ENCODE measurements at places on chromosomes 1 and 21.

- no peak for DNase-seq
Measured at GRCh38 chr1:31880957-31881687, 57.0 kb downstream of the PTP4A2 start.

DNA sequence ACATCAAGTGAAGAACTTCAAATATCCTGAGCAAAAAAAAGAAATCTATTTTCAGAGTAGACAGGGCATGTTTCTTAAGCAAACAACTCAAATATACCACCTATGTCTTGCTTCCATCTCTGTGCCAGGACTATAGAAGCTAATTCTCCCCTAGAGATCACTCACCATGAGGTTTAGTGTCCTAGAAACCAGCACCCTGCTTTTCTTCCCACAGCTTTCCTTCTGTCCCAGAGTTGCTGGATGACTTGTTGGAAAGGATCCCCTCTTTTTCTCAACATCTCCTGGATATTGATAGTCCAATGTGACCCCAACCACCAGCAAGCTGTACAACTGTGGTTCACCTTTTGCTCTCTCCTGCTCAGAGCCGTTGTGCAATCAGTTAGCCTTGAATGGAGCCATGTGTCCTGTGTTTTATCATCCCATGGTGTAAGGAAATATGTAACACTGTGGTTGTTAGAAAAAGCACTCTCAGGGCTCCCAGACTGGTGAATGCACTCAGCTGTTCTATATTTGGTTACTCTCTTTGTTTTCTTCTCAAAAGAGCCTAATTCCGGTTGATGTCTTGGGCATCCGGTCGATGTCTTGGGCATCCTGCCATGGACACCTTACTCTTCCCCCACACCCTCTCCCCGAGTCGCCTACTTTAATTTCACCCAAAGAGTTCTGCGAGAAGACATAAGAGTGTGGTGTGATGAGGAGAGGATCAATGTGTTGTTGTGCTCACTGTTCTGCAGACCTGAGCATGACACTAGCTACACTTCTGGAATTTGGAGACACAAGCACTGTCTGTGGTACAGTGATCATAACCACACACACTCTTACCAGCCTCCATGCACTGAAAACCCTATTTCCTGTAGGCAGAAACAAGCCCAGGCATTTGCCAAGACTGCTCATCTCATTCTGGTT lies 1.7 kb downstream of the TNFSF4 start:
- peak; percentile 14 for DNase-seq

DNA sequence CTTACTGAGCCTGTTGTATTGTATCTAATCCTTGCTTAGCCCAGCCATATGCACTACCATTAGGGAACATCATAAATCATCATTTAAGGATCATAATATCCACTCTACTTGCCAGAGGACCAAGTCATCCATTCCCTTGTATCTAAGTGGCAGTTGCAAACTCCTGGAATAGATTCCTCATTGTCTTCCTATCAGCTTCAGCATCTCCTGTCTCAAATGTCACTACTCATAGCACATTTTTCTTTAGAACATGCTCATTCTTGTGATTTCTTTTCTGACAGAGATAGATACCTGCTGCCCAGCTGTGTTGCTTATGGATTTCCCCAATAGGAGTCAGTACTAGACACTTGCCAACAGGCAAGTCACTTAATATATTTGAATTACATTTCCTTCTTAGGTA lies 84.3 kb downstream of the OLFML3 start:
- no peak for DNase-seq

DNA sequence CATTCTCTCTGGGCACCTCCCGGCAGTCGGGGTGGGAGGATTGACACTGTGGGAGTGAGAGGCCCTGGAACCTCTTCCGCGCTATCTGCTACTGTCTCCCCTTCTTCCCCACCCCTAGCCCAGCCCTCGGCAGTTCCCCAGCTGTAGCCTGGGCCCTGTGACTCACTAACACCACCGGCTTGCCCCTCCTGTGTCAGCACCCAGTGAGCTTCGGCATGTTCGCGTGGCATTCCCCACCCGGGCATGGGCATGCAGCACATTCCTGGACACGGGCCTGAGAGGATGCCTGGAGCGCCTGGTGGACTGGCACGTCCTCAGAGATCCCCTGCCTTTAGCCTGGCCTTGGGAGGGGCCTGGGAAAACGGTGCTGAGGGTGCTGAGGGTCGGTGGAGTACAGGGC lies 1.3 kb downstream of the CDK18 start:
- no peak for DNase-seq

GRCh38 chr1:45328680-45329079 lies 2.0 kb downstream of the HPDL start:
- no peak for DNase-seq

- no peak for DNase-seq
Measured at GRCh38 chr1:78647238-78647637, 2.4 kb upstream of the IFI44 start.

DNA sequence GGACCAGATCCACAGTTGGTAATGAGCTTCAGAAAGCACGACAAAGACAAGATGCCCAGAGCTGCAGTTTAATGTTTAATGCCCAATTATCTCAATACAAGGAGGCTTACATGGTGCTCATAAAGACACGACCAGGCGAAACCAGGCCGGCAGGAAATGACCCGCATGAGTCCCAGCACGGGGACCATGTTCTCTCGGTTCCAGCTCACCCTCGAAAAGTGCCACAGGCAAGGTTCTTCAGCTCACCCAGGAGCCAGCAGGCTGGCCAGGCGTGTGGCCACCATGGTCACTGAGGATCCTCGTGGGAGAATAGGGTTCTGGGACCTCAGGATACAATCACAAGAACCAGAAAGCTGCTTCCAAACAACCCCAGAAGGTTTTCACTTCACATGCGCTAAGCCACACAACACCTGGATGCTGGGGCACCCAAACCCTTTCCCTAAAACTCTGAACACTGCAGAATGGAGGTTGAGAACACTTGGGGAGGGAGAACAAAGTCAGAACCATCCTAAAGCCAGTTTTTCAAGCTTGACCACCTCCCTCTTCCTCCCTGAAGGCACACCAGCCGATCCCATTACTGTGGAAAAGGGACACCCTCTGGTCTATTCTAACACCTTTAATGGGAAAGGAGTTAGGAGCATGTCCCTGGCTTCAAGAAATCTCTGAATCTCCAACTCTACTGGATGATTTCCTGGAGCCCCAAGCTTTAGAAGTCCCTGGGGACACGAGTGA lies 22.6 kb upstream of the ASAP3 start:
- DNase-seq, result no peak

DNA sequence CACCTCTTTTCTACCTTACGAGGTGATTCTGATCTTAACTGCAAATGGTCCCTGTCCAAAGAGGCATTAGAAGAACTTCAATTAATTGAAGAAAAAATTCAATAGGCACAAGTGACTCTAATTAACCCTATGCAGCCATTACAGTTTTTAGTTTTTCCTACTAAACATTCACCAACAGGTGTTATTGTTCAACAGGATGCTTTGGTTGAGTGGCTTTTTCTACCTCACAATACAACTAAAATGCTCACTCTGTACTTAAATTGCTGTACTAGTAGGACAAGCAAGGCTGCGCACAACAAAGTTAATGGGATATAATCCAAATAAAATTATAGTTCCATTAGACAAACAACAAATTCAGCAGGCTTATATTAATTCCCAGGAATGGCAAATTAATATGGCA lies 11.6 kb upstream of the PM20D1 start:
- DNase-seq, result no peak

- DNase-seq, result no peak
Measured at GRCh38 chr21:26748066-26748465, 97.1 kb downstream of the ADAMTS1 start.

DNA sequence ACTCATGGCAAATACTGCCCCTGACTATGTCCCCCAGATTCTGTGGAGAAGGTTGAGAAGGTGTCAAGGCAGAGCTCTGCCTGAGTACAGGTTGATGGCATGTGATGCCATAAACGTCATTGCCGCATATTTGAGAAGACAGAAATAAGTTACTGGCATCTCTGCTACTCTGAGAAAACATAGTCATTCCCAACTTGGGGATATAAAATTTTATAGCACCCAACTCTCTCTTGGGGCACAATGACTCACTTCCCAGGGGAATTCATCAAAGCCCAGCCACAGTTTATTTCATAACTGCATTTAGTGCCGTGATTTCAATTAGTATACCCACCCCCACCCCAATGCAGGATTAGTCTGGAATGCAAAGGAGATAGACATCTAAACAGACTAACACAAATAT lies 101.9 kb upstream of the TNR start:
- DNase-seq, result no peak

DNA sequence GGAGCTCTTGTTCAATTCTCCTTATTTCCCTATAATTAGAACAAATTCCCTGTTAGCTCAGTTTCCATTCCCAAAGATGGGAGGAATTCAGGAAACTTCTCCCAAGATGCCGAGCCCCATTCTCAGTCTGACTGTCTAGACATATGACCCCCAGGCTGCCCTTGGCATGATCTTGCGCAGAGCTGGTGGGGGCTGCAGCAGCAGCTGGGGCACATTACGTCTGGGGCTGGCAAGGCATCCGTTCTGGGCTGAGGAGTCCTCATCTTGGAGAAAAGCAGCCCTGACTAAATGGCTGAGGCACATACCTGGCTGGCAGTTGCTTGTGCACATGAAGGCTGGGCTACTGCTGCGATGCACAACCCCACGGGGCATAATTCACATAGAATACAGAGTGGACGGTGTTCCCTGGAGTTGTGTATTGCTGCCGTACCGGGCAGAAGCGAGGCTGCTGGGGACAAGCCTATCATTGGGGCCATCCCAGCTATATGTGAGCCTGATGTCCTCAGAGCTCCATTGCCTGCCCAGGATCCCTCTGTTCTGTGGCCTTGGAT lies 36.4 kb upstream of the TRABD2B start:
- no peak for DNase-seq

DNA sequence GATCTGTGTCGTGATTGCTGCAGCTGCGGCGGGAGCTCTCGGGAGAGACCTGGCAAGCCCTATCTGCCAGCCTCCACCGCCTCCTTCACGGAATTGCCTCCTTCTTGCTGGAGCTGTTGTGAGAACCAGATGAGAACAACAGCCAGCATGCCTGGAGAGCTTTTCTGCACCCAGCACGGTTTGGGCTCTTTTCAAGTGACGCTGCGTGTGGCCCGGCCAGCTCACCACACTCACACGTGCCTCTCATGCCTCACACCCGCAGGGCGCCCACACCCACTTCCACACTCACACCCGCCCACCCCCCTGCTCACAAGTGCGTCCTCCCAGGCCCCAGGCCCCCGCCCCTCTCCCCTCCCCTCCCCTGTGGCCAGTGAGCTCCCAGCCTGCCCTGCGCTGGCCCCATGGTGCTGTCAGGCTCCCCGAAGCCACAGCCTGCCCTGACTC lies 135.7 kb upstream of the RUNX3 start:
- DNase-seq, result no peak

DNA sequence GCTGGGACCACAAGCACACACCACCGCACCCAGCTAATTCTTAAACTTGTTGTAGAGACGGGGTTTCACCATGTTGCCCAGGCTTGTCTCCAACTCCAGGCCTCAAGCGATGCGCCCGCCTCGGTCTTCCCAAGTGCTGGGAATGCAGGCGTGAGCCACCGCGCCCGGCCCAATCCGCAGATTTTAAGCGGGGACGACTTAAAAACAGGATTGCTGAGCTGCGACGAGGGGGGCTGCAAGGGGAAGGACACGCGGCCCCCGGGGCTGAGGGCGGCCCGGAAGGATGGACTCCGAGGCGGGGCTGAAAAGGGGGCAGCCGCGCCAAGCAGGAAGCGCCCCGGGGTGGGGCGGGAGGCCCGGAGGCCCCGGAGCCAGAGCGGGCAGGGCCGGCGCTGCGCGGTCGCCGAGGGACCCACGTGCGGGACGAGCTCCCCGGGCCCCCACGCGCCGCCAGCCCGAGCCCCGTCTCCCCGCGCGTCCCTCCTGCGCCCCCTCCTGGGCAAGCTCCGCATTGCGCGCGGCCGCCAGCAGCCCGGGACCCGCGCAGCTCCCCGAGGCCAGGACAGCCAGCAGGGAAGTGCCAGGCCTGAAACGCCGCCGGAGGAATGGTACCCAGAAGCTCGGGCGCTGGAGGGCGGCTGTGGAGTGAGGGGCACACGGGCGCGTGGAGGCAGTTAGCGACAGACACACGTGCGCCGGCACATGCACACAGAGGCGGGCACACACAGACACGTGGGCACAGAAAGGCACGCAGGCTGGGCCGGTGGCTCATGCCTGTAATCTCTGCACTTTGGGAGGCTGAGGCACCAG lies 5.5 kb upstream of the PRKCZ start:
- DNase-seq, result peak; percentile 75

DNA sequence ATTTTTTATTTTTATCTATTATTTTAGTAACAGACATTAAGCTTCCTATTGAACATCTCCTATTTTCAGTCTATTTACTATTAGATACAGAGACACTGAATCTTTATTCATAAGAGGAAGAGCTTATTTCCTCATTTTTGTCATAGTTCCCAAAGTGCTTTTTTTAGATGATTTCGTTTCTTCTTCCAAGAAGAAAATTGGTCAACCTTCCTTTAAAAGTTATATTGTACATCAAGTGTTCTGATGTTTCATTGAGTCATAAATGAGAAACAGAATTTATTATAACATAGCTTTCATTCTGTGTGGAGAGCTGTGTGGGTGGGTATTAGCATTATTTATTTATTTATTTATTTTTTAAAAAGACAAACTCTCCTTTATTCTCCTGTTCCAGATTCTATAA lies 50.6 kb upstream of the BACH1 start:
- DNase-seq, result no peak

DNA sequence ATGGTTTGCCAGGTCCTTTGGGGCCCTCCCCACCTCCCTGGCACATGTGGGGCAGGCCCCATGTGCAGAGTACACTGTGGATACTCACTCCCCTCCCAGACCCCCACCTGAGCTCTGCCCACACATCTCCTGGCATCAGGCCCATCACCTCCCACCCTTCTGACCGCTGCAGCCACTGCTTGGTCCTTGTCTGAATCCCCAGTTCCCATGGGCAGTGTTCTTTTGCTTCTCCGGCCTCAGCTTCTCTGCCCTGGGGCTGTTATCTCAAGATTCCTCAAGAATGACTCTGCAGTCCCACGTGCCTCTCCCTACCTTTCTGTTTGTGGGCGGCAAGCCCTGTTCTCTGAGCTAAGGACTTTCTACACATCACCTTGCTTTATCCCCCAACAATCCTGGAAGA lies 187.7 kb upstream of the EDN2 start:
- DNase-seq, result no peak

DNA sequence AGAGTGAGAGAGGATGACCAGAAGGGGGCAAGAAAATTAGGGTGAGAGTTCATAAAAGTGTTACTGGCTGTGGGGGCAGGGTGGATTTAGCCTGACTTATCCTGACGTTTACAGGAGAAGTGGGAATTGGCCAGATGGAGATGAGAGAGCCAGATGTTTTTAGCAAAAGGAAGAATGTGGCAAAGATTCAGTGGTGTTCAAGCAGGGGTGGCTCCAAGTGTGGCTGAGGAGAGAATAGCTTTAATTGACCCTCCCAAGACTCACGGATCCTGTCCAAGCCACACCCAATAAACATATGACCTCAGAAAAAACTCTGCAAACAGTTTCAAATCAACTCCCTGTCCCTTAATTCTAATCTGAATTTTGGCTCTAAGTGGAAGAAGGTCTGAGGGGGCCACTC lies 35.2 kb upstream of the EDEM3 start:
- DNase-seq, result no peak
